ENCODE measurements at places on chromosomes 6 and 20.

GRCh38 chr6:151548201-151548600 is 54.4 kb downstream of the CCDC170 start:
- DNase-seq: no peak

- DNase-seq: peak; percentile 66
These were observed 83.5 kb downstream of the ZMYND8 start for GRCh38 chr20:47272893-47273590.

GRCh38 chr6:111987295-111987694 is 66.6 kb upstream of the CCN6 start:
- DNase-seq: no peak

DNA sequence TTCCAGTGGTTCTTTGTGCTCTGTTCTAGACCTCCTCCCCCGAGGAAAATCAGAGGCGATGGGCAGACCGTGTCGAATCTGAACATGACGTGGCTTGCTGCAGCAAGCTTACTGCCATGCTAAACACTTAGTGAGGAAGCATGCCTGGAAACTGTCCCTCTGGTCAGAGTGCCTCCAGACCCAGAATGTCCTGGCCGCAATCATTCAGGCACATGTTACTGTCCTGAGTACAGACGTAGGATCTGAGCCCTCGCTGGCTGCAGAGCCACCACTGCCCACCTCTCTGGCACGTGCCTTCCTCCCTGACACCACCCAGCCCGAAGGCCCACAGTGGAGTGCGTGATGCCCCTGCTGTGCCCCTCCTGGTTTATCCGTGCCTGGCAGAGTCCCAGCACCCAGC is 163.6 kb downstream of the SYNDIG1 start:
- no peak for DNase-seq

- DNase-seq: no peak
These were observed 4.6 kb upstream of the CGA start for GRCh38 chr6:87099472-87099871.

GRCh38 chr6:3336859-3337515 is 78.2 kb downstream of the PSMG4 start:
- DNase-seq: no peak

DNA sequence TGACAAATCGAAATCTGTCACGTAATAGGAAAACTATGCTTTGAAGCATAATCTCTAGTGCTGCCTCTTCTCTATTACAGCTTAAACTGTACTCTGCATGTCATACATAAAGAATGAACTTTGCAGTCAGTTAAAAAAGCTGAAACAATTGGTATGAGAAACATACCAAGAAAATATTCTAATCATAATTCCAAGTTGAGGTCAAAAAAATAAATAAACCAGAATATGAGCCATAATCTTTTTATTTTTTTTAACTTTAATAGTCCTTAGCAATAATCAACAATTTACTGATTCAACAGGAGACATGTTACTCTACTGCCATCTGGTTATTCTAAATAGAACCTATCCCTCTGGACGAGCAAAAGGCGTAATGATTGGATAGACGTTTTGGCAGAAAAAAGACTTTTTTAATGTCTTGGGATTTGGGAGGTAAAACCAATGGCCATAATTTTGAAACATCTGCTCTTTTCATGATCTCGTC is 224.4 kb upstream of the FLRT3 start:
- no peak for DNase-seq

- no peak for DNase-seq
These were observed 71.1 kb downstream of the POPDC3 start for GRCh38 chr6:105108631-105109262.
